ENCODE measurements at places on chromosomes 6 and 20. TPM values are rescaled to one million over a fixed set of nuclear protein-coding genes. Genes with fewer than 3 reads are reported as not detected.
A peak's percentile ranks its signal among the peaks of the same experiment; 100 is the strongest.

The ZBP1 gene
- total RNA-seq, result 28.3 TPM

The RCAN2 gene
- 0.11 TPM for total RNA-seq

The CALHM5 gene
- not detected for total RNA-seq

The RBCK1 gene
- total RNA-seq, result 46.2 TPM

The CCN2 gene
- 0.14 TPM for total RNA-seq

GRCh38 chr6:68876792-68877493 lies 241.9 kb downstream of the ADGRB3 start:
- no peak for DNase-seq

GRCh38 chr20:49318430-49319207 lies 40.8 kb upstream of the ZNFX1 start:
- peak; percentile 36 for DNase-seq

DNA sequence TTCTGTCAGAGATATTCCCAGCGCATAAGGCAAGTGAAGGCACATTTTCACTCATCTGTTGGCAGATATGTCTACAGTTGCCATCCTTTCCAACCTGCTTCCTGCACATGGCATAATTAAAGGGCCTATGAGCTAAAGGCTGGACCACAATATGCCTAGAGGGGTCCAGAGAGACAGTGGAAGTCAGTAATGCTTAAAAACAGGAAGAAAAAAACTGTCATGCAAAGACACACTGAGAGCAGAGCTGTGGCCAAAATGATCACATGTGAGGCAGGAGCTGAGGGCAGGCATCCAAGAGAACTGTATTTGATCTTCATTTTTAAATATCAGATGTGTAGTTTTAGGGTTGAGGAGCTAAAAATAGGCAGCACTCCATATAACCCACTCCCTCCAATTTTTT lies 125.0 kb upstream of the BACH2 start:
- no peak for DNase-seq

DNA sequence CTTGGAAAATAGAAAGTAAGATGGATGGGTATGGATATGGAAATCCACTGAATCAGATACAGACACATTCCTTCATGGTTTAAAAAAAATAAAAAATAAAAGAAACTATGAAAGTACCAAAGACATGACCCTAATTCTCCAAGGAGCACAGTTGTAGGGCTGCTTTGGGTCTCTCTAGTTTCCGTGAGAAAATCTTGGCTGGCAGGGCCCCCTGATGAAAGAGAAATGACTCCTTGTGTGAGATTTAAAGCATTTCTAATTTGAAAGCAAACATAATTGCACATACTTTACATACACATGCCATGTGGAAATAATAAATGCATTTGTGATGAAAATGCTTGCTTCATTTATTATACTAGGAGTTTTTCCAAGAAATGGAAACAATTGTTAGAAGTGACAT lies 593.9 kb upstream of the BTBD3 start:
- DNase-seq, result no peak

DNA sequence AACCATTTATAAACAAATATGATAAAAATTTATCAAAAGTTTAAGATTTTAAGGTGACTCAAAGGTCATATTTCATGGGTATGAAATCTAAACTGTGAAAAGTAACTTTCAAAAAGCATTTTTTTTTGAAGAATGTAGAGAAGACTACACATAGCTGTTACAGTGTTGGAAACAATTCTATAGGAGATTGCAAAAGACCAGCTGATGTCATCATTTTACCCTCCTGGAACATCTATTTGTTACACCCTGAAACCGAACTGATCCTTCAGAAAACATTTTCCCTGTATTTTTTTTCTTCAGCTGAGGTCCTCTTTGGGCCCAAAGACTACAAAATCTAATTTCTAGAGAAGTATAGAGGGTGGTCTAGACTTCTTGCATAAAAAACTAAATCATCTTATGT lies 297.5 kb upstream of the FERMT1 start:
- DNase-seq, result no peak

- no peak for DNase-seq
These were observed 115.4 kb downstream of the DTNBP1 start for GRCh38 chr6:15547400-15547799.

DNA sequence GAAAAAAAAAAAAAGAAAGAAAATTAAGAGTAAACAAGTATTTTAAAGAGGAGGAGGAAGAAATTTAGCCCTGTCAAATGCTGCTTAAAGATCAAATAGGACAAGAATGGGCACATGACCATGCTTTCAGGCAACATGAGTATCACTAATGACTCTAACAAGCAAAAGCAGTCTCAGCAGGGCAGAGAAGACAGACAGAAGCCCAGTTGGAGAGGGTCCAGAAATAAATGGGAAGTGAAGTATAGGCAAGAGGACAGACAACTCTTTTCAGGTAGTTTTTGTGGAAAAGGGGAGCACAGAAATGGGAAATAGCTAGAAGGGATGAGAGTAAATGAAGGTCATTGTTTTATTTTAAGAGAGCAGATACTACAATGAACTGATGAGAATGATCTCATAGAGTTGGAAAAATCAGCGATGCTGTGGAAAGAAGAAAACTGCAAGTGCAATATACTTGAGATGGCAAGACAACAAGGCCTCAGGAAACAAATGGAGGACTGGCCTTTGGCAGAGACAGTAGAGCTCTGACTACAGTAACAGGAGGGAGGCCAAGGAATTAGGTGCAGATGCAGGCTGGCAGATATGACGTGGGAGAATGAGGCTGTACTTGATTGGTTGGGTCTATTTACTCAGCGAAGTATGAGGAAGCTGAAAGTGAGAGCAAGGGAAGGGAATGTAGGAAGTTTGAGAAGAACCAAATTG lies 40.3 kb downstream of the KIF6 start:
- no peak for DNase-seq

GRCh38 chr20:37886851-37887297 lies 16.1 kb upstream of the VSTM2L start:
- DNase-seq, result no peak

DNA sequence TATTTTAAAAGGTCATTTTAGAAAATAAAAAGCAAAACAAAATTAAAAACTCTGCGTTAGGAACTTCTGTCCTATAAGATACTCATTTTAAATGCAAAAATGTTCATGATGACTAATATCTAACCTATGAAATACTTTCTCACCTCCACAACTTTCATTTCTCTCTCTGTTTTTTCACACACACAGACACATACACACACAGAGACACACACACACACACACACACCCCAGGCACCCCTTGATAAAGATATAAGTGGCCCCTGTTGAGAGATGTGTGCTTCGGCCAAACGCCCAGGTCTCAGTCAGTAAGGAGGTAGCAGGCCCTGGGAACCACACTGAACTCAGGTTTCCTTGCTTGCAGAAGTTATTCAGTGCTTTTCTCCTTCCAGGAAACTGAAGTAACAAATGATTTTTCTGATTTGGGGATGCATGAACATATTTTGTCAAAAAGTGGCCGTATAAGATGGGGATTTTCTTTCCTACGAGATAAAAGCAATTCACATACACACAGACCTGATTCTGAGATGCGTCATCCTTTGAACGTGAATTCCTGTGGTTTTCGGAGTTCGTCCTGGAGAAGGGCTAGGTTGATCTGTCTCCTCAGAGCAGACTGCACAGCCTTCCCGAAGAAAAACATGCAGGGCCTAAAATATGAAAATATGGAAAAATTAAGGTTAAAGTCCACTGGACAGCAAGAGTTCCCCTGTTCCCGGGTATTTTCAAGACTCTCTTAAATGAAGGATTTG lies 306.8 kb upstream of the FOXQ1 start:
- no peak for DNase-seq

DNA sequence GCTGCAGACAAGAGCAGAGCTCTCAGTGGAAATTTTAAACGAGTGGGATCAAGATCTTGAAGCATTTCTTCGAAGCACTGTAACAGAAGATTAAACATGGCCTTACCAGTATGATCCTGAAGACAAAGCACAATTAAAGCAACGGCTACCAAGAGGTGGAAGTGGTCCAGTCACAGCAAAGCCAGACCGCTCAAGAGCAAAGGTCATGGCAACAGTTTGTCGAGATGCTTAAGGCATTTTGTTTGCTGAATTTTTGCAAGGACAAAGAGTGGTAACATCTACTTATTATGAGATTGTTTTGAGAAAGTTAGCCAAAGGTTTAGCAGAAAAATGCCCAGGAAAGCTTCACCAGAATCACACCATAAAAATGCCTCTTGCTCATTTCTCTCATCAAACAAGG lies 153.4 kb upstream of the CARMIL1 start:
- DNase-seq, result no peak

GRCh38 chr6:150914372-150914771 lies 48.9 kb downstream of the MTHFD1L start:
- DNase-seq, result no peak

GRCh38 chr6:11412011-11412424 lies 125.5 kb upstream of the TMEM170B start:
- DNase-seq, result no peak

- DNase-seq, result no peak
These were observed 207.4 kb downstream of the DLL1 start for GRCh38 chr6:170083236-170084051.

- DNase-seq, result no peak
These were observed 108.8 kb downstream of the PPP1R14C start for GRCh38 chr6:150251566-150252186.

GRCh38 chr6:27188061-27188884 lies 59.2 kb upstream of the PRSS16 start:
- peak; percentile 23 for DNase-seq

- DNase-seq, result no peak
These were observed 727.5 kb downstream of the TBC1D32 start for GRCh38 chr6:120606743-120607142.

DNA sequence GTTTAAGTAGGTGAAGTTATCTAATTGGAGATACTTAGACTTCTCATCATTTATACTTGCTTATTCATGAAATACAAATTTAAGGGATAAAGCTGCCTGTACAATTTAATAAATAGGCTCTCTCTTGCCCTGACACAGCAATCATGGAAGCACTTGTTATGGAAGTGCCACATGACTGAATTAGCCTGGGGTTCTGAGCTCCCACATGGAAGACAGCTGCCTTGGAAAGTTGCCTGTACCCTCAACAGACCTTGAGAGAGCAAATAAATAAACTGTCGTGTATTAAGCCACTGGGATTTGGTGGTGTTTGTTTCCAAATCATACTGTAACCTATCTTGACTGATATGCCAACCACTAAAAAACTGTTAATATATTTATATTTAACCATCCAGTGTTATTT lies 87.0 kb upstream of the RSPO3 start:
- DNase-seq, result no peak

GRCh38 chr6:501891-502601 lies 110.5 kb downstream of the IRF4 start:
- DNase-seq, result no peak

GRCh38 chr20:49184691-49185070 lies 3.5 kb downstream of the STAU1 start:
- DNase-seq, result no peak
